ENCODE measurements at places on chromosomes 2 and 18. TPM values are rescaled to one million over a fixed set of nuclear protein-coding genes. Genes with fewer than 3 reads are reported as not detected.

DNA sequence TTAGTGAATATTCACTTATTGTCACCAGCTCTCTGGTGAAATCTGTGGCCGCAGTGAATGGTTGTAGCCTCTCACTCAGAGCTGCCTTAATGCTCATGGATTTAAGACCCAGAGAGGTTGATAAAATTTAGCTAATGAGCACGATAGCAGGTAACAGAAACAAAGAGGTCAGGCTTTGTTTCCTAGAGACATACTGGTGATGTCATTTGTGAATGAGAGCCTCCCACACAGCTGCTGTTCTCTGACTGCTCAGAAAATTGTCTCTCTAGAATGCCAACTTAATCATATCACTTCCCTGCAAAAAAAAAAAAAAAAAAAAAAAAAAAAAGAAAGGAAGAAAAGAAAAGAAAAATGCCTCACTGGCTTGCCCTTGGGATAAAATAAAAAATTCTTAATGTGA lies 411.7 kb upstream of the MYT1L start:
- no peak overlapping the region for H3K4me3 ChIP-seq
- no peak overlapping the region for H3K27ac ChIP-seq
- H3K36me3 ChIP-seq: no peaks in the 10 kb centered on the region
- no peaks in the 10 kb centered on the region for H3K4me1 ChIP-seq
- DNase-seq: no peak

DNAJC10 gene
- total RNA-seq: 104 TPM

DNA sequence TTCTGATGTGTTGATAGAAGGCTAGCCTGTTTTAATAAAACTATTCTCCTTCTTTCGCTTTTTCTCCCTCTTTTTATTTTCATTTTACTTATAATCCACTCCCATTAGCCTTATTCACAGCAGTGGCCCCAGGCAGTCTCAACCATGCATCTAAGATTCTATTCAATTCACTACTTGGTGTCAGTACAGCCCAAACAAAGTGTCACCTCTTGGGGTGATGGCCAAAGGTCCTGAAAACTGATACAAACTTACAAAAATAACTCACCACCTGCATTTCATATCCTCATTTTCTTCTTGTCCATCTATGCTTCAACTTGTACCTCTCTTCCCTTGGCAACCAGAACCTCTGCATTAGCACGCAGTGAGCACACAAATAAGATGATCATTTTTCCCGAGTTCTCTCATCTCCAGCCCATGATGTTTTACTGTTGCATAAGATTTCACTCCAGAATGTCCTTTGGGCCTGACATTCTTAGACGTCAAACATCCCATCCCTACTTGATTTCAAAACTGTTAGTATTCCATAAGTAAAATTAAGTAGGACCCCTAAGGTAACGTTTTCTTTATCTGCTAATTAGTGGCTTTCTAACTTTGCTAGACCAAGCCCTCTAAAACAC lies 559.3 kb upstream of the TNP1 start:
- no peak for DNase-seq
- H3K4me3 ChIP-seq: no peak overlapping the region
- no peaks in the 10 kb centered on the region for H3K27me3 ChIP-seq
- H3K4me1 ChIP-seq: peaks cover 13% of the 10 kb centered on the region

- H3K36me3 ChIP-seq: no peaks in the 10 kb centered on the region
- H3K27me3 ChIP-seq: no peaks in the 10 kb centered on the region
- H3K4me1 ChIP-seq: peaks cover 6% of the 10 kb centered on the region
- H3K4me3 ChIP-seq: no peak overlapping the region
- H3K27ac ChIP-seq: no peak overlapping the region
These were observed 69.6 kb upstream of the MGAT4A start for GRCh38 chr2:98800330-98801064.

DNA sequence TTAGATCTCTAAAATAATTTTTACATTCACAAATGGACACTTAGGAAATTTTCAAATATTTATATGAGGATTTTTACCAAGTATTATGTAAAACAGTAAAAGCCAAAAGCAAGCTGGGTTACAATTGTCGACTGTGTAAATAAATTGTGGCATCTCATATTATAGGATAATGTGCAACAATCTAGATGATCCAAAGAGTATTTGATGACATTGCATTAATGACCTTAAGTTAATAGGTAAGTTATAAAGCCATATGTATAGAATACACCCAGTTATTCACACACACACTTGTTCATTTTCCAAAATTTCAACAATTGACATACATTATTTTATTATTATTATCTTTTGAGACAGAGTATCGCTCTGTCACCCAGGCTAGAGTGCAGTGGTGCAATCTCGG lies 69.3 kb downstream of the ATP8B1 start:
- no peaks in the 10 kb centered on the region for H3K27me3 ChIP-seq
- H3K36me3 ChIP-seq: no peaks in the 10 kb centered on the region
- peaks cover 12% of the 10 kb centered on the region for H3K4me1 ChIP-seq
- DNase-seq: no peak
- no peak overlapping the region for H3K4me3 ChIP-seq

DNA sequence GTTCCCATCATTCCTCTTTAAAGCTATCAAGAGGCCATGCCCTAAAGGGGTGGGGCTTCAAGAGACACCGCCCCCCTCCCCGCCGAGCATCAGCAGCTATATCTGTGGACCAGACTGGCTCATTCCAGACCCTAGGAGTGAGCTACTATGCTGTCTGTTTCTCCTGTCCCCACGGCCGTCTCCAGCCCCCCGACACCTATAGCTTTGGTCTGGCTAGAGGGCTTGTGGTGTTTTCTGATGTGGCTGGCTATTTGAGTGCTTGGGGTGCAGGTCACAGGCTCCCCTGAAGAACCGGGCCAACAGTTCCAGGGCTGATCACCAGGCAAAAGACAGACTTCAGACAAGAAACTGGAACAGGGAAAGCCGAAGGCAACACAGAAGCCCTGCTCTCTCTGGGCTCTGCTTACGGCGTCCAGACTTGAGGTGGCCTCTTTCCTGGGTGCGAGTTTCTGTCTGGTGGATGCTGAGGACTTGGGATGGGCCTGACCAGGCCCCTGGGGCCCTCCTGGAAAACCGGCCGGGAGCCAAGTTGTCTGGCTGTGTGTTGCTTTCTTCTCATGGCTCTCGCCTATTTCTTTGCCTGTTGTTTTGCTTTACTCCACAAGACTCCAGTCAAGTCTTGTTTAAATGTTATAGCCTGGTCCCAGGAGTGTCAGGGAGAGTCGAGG lies 83.6 kb downstream of the KLHL29 start:
- no peaks in the 10 kb centered on the region for H3K4me1 ChIP-seq
- H3K27me3 ChIP-seq: no peaks in the 10 kb centered on the region
- H3K27ac ChIP-seq: no peak overlapping the region
- no peak for DNase-seq

GRCh38 chr2:20421988-20422370 lies 24.9 kb upstream of the RHOB start:
- H3K27ac ChIP-seq: no peak overlapping the region
- peaks cover 3% of the 10 kb centered on the region for H3K4me1 ChIP-seq
- no peaks in the 10 kb centered on the region for H3K36me3 ChIP-seq

GRCh38 chr2:28544922-28545589 lies 49.2 kb downstream of the PLB1 start:
- peaks cover 52% of the 10 kb centered on the region for H3K4me1 ChIP-seq
- H3K27ac ChIP-seq: peak overlapping the region; percentile 96
- H3K27me3 ChIP-seq: no peaks in the 10 kb centered on the region
- no peaks in the 10 kb centered on the region for H3K36me3 ChIP-seq
- no peak overlapping the region for H3K4me3 ChIP-seq
- DNase-seq: peak; percentile 63

C2orf69 gene
- total RNA-seq: 12.1 TPM
